ENCODE measurements at places on chromosomes 2 and 18.

GRCh38 chr2:240812721-240813120 is 7.3 kb downstream of the KIF1A start:
- DNase-seq = no peak

GRCh38 chr2:109299536-109299935 is 170.5 kb downstream of the SH3RF3 start:
- DNase-seq = no peak

DNA sequence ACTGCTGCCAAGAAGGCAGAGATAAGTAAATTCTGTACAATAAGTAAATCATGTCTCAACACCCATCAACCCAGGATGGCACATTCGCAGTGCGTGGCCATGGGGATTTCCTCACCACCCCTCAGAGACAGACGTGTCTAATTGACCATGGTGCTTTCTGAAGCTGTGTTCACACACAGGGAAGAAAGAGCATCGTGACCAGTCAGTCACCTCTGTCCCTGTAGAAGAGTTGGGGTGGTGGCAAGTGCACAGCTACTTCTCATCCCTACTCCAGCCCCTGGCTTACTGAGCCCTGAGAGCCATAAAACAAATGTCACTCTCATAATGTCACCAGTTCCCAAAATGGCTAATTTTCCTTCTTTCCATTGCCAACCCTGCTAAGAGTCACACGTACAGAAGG is 31.3 kb upstream of the MLPH start:
- no peak for DNase-seq

- no peak for DNase-seq
These were observed 33.7 kb upstream of the GTF2A1L start for GRCh38 chr2:48583961-48584360.

- DNase-seq = no peak
These were observed 1.7 kb downstream of the MYO1B start for GRCh38 chr2:191246820-191247380.

All from stimulated activated CD4-positive, alpha-beta T cell treated with anti-CD3 and anti-CD28 coated beads, Interleukin-1b, Interleukin-23, amount 100 ng/mL, for 4 hours (primary cell).